ENCODE measurements at places on chromosomes 16 and 17.

GRCh38 chr17:5077781-5078105 lies 524 bp upstream of the ZFP3 start:
- DNase-seq = no peak

DNA sequence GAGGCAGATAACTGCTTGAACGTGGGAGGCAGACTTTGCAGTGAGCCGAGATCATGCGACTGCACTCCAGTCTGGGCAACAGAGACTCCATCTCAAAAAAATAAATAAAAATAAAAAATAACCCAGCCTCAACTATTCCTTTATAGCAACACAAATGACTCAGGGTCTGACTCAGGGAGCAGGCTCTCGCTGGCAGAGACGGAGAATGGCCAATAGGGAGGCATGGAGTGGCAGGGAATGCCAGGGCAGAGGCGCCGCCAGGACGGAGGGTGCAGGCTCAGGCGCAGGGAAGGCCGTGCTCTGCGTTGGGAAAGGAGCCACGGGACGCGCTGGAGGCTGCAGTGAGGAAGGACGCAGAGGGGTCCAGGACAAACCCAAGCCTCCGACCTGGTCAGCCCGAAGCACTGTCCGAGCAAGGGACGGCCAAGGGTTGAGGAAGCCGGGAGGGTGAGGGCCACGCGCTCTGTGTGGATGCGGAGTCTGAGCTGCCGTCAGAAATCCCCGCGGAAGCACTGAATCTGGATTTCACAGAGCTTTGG lies 40.3 kb downstream of the PKD1 start:
- DNase-seq = no peak

GRCh38 chr16:57637424-57637823 lies 9.0 kb downstream of the ADGRG1 start:
- no peak for DNase-seq

- DNase-seq = peak; percentile 90
Measured at GRCh38 chr17:82231562-82232321, 2.9 kb downstream of the SLC16A3 start.

- peak; percentile 61 for DNase-seq
Measured at GRCh38 chr17:27206447-27206846, 87.5 kb upstream of the WSB1 start.

GRCh38 chr16:65279576-65279975 lies 157.7 kb upstream of the CDH11 start:
- no peak for DNase-seq

DNA sequence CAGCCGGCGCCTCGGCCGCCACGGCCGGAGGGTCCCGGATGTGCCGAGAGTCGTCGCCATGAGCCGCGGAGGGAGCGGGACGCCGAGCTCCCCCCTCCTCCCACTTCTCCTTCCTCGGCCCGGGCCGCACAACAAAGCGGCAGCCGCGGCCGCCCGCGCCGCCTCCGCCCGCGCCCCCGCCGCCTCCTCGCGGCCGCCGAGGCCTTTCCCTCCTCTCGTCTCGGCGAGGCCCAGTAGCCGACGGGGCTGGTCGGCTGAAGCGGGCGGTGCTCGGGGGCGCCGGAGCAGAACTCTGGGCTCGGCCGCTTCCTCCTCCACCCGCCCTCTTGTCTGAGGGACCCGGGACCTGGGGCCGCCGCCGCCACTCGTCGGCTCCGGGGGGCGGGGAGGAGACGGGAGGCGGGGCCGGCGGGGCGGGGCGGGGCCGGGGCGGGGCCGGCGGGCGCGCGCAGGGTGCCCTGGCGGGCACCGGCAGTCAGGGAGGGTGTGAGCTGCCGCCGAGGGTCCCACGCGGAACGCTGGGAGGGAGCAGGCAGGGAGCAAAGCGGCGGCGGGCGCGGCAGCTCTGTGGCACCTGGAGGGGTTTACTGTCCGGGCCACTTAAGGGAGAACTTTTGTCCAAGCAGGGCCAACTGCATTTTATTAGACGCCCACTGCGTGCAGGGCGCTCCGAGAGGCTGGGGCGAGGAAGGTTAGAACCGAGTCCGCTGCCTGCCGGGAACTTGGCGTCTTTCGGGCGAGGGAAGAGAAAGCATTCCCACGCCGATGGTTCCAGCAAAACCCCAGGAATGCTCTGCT lies at the start of gene SMURF2:
TSS of gene SMURF2 (minus strand) at position 332 of the 798 bp plus-strand sequence. CDS start 427 bp downstream, outside the sequence.
- peak; percentile 65 for DNase-seq

DNA sequence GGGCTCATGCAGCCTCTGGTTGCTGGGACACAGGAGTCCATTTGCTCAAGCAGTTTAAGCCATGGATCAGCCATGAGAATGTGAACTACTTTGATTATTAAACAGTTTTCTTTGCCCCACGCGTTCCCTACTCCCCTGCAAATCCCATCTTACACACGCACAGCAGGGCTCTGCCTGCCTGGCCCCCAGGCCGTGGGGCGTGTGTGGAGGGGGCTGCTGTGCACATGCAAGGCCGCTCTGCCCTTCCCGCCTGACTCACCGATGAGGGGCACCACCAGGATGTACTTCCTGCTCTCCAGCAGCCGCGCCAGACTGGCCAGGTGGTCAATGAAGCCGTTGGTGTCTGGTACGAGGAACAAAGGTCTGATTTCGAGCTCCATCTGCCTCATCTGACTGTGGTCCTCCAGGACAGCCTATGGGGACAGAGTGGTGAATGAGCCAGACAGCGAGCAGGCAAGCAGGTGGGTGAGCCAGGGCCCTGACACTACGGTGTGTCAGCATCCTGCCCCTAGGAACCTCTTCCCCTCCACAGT lies 13.7 kb downstream of the HIC1 start:
- DNase-seq = no peak

DNA sequence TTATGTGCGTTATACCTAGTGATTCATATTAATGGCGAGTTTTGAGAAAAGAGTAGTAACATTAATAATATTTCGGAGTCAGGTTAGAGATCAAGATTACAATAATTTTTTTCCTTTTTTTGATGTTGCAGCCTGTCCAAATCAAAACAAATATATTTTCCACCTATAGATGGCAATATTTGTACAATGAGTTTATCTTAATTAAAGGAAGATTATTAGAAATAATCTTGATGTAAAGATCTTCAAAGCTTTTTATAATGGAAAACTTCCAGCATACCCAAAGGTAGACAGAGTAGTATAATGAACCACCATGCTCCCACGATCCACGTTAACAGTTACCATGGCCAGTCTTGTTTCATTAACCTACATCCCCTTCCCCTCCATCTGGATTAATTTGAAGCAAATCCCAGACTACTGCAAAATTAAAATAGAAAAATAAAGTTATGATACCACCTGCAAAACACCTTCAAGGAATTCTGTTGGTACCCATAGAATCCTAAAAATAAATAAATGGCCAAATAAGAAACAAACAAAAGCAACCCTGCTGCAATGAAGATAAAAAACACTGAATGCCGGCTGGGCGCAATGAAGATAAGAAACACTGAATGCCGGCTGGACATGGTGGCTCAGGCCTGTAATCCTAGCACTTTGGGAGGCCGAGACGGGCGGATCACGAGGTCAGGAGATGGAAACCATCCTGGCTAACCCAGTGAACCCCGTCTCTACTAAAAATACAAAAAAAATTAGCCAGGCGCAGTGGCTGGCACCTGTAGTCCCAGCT lies 46.5 kb upstream of the GINS3 start:
- no peak for DNase-seq

GRCh38 chr17:11097121-11097520 lies 143.9 kb upstream of the SHISA6 start:
- no peak for DNase-seq

- DNase-seq = no peak
Measured at GRCh38 chr17:27362909-27363308, 69.0 kb downstream of the WSB1 start.

DNA sequence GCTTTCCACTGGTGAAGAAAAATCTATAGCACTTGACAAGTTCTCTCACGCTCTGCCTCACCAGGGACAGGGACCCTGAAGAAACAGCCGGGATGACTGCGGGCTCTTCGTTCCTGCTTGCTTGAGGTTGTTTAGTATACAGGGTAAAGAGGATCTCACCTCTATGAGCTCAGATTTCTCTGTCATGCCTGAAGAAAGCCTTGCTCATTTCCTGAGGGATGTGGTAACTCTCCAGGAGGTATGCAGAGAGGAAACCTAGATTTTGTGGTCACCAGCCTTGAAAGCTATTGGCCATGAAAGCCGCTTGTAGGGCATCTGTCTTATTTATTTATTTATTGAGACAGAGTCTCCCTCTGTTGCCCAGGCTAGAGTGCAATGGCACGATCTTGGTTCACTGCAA lies 23.2 kb downstream of the USP43 start:
- DNase-seq = peak; percentile 40

DNA sequence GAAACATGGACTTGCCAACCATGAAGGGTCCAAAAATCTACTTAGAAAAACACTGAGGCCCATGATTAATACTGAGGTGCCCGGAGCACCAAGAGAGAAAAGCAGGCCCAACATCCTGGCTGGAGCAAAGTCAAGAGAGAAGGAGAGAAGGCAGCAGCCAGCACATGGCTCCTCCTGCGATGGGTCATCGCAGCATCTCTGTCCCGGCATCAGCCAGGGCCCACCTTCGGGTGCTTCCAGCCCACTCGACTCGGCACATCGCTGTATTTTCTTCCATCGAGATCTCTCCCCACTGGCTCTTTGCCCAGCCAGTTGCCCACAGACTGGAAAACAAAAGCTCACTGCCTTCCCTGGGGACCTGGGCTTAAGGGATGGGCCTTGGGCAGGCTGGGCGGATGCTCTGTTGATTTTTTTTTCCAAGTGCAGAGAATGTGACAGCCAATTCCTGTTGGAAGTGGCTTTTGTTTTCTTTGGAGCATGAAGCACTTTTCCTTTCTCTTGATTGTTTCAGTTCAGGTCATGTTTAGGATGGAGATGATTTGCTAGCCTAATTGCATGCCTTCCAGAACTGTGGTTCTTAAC lies 58.1 kb downstream of the CYB5B start:
- DNase-seq = no peak

DNA sequence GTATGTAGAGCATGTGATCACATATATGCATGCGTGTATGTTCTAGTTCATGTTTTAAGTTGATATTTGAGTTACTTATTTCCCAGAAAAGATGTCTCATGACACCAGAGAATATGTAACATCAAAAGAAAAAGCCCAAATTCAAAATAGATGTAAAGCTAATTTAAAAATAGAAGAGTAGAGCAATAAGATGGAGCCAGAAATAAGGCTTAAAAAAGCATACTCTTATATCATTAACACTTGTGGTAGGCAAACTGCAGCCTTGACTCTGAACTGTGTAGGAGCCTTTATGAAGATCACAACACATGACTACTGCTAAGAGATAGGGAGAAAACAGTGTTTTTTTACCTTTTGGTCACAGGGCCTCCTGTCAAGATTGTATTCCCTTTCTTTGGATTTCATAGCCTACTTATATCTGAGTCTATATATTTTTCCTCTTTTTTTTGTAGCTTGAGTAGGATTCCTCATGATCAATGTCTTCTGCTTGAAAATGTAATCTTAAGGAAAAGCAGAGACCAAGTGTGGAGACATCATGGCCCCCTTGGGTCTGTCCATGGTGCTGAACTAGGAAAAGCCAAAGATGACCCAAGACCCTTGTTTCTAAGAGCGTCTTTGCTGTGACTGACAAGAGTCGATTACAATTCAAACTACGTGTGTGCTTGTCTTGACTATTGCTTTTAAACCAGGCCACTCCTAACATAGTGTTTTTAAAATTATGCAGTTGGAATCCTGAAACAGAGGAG lies 390.4 kb downstream of the SHISA9 start:
- DNase-seq = no peak

- no peak for DNase-seq
Measured at GRCh38 chr17:31470592-31470991, 79.1 kb downstream of the RAB11FIP4 start.

- DNase-seq = no peak
Measured at GRCh38 chr17:82794781-82795482, 43.1 kb downstream of the TBCD start.

DNA sequence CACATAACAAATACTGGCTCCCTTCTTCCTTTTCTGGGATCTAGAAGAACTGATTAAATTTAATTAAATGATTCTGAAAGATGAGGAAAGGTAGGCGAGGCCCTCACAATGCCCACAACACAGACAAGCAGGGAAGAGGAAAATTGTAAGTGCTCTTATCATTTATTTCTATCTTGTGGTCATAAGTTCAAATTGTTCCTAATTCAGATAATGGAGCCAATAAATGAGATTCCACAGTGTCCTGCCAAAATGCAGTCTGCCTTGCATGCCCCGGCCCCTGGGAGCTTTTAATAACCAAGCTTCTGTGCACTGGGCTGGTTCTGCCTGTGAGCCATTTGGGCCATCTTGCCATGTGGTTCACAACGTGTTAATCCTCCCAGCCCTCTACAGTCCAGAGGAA lies 97.0 kb downstream of the CMC2 start:
- DNase-seq = no peak

DNA sequence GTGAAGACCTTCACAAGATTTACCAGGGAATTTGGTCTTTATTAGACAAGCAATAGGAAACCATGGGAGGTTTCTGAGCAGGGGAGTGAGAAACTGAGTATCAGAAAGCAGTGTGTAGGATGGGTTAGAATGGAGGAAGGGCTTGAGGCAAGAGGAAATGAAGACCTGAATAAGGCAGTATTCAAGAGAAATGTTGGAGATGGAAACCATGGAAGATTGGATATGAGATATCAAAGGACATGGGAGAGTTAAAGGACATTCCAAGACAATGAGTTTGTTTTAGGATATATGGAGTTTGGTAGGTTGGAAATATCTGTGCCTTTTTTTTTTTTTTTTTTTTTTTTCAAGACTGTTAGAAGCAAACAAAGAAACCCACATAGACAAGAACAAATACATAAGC lies 21.3 kb upstream of the FAM20A start:
- no peak for DNase-seq

GRCh38 chr17:55273579-55274354 lies 9.0 kb downstream of the HLF start:
- no peak for DNase-seq

DNA sequence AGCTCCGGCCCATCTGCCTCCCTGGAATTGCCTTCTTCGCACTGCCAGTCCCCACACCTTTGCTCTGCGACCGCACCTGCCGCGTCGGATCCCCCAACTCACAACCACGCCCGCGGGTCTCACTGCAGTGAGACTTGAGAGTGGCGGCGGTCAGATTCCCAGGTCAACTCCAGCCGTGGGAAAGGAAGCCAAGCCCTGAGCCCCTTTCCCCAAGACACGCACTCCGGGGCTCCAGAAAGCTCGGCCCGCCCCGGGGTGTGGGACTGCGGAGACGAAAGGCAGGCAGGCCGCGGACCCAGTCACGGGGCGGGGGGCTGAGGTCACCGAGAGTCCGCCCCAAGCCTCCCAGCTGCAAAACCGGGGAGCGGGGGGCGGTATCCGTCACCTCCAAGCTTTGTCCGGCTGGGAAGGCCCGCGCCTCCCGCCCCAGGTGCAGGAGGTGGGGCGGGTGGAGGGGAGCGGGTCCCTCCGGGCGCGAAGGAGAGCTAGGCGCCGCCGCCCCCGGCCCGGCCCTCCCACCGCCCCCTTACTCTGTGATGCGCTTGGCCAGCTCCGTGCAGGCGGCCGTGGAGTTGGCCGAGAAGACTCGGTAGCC lies 615 bp downstream of the PRPSAP1 start:
- DNase-seq = peak; percentile 31
